ENCODE measurements at places on chromosomes 5 and 9. TPM values are rescaled to one million over a fixed set of nuclear protein-coding genes. Genes with fewer than 3 reads are reported as not detected.

The PCDHGA10 gene
- total RNA-seq = 6.1 TPM

DNA sequence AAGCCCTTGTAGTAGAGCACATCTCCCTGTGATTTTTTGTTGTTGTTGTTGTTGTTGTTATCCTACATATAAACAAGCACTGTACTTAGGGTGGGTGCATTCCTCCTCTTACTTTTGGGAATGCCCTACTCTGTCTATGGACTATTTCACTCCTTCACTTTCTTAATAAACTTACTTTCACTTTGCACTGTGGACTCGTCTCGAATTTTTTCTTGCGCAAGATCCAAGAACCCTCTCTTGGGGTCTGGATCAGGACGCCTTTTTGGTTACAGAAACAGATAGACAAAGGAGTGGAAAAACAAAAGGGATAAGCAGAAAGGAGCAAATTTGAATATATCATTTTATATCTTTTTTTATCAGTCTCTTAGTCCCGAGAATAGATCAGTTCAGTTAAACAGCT, 14.4 kb upstream of the PAIP1 start:
- no peak for DNase-seq

DNA sequence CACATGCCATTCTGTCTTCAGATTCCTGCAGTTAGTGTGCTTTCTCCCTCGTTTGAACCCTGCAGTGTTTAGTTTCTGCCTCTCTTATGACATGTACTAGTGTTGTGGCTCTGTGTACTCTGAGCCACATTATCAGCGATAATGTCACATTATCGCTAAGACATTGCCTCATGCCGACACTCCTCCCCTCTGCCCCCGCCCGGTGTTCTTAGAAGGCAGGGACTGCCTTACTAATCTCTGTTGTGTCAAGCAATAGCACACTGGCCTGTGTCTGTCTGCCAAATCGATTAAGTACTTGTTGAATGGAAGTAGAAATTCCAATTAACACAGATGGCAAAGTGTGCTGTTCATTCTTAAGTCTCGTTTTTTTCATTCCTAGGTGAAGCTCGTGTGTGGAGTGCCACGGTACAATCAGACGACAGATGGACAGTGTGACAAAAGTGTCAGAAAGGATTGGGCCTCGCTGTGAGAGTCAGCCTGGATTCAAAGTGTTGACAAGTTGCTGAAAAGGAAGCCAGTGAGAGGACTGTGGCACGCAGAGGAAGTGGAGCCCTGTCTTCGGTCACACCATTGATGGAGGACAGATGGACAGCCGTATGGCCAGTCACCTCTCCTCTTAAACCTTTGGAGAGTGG, 10.5 kb downstream of the PIK3R1 start:
- peak; percentile 72 for DNase-seq

GRCh38 chr5:117681431-117682254, 1107.0 kb upstream of the SEMA6A start:
- no peak for DNase-seq

The ITGA1 gene
- 42.0 TPM for total RNA-seq

The GBGT1 gene
- 4.3 TPM for total RNA-seq

DNA sequence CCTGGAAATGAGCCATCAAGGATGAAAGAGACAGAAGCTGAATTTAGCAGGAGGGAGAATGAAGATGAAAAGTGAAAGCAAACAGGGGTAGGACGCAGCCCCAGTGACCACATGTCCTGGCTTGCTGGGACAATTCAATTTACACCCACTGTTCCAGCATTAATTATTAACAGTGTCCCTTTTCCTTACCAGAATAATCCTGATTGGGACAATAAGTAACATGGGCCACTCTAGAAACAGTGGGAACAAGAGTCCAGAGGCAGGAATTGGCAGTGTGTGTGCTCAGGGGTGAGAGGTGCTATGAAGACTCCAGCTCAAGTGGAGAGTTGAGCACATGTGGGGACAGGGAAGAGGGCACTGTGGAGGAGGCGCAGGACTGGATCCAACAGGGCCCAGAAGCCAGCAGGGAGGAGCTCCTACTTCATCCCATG, 147.1 kb downstream of the C5orf15 start:
- no peak for DNase-seq

DNA sequence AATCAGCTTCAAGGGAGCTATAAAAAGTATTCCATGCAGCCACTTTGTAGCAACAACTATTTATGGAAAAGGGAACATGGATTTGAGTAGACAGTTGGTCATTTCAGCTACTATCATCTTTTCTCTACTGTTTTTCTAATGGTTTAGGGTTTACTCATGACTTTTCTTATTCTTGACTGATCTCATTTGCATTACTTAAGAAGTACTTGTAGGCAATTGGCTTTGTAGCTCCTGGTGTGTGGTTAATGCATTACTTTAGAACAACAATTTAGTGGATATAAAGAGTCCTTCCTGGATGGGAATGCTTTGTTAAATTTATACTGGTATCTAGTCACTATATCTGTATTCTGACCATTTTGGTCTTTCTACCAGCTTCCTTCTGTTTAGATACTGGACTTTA, 59.8 kb upstream of the NTRK2 start:
- no peak for DNase-seq

The ZNF367 gene
- total RNA-seq = 1.4 TPM

GRCh38 chr9:127778280-127779135, at the start of gene SH2D3C:
Gene SH2D3C (minus strand): TSS chr9:127778666. CDS start chr9:127778627, 39 bp downstream.
- DNase-seq = peak; percentile 63

The GABBR2 gene
- not detected for total RNA-seq

GRCh38 chr5:82375488-82376244, 97.5 kb upstream of the RPS23 start:
- DNase-seq = no peak

The TOMM5 gene
- total RNA-seq = 68.1 TPM

GRCh38 chr9:13665418-13666066, 386.1 kb upstream of the MPDZ start:
- no peak for DNase-seq

The IFNB1 gene
- total RNA-seq = not detected

The LTC4S gene
- 10.4 TPM for total RNA-seq

DNA sequence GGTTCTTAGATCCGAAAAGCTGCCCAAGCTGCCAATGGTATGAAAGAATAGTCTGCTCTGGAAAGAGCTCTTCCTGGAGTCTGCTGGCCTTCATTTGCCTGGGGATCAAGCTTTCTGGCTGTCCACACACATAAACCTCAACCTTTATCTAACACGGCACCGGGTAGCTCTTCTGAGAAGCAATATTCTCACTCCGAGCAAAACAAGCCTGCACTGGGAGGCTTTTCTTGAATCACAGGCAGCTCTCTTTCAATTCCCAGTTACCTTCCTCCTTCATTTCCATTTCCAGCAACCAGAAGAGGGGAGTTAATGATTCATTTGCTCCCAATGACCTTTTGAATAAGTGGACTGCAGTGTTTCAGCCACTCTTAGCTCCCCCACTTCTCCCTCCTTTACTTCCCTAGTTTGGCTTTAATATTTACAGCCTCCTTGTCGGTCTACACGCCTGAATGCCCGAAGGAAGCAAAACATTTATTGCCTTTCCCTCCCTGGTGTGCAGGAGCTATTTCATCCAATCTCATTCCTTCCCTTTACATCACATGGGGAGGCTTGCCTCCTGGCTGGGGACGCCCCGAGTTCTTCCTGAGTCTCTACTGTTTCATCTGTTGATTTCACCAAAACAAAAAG, 187.1 kb downstream of the ARHGEF28 start:
- peak; percentile 57 for DNase-seq
